ENCODE measurements at places on chromosomes 1 and 21. TPM values are rescaled to one million over a fixed set of nuclear protein-coding genes. Genes with fewer than 3 reads are reported as not detected.

The TMOD4 gene
- not detected for total RNA-seq

The DRAXIN gene
- total RNA-seq = under 0.01 TPM

The GBP6 gene
- total RNA-seq = not detected

The RNF19B gene
- total RNA-seq = 7.7 TPM

The LRRIQ3 gene
- 0.39 TPM for total RNA-seq

The FAM72D gene
- total RNA-seq = 2.2 TPM

Data from subcutaneous preadipocyte (primary cell).